Fibroblast of gingiva (primary cell): ENCODE measurements at places on chromosomes 3 and 15.

- DNase-seq, result no peak
Measured at GRCh38 chr3:148319960-148320359, 377.7 kb upstream of the AGTR1 start.

GRCh38 chr3:112817797-112818196 is 28.9 kb downstream of the CD200R1L start:
- DNase-seq, result no peak

- DNase-seq, result peak; percentile 76
Measured at GRCh38 chr3:141979050-141979671, 102.7 kb downstream of the ATP1B3 start.

DNA sequence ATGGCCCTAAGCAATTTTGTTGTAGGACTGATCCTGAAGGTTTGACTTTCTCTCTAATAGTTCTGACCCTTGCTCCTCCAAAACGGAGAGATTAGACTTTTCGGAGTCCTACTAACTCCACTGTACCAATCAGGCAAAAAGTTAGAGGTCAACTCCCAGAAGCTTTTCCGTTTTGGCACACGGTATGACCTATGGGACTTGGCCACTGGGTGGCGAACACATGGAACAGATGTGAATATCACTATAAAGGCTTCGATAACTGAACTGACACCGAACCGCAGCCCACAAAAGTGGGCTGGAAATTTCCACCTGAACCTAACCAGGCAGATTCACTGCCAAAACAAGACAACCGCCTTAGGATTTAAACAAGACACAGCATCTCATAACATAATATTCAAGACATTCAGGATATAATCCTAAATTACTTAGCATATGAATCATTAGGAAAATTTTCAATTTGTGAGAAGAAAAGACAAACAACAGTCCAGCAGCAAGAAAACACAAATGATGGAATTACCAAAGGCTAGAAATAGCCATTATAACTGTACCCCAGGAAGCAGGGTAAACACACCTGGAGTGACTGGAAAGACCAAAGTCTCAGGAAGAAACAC is 12.2 kb upstream of the TM2D3 start:
- DNase-seq, result no peak

DNA sequence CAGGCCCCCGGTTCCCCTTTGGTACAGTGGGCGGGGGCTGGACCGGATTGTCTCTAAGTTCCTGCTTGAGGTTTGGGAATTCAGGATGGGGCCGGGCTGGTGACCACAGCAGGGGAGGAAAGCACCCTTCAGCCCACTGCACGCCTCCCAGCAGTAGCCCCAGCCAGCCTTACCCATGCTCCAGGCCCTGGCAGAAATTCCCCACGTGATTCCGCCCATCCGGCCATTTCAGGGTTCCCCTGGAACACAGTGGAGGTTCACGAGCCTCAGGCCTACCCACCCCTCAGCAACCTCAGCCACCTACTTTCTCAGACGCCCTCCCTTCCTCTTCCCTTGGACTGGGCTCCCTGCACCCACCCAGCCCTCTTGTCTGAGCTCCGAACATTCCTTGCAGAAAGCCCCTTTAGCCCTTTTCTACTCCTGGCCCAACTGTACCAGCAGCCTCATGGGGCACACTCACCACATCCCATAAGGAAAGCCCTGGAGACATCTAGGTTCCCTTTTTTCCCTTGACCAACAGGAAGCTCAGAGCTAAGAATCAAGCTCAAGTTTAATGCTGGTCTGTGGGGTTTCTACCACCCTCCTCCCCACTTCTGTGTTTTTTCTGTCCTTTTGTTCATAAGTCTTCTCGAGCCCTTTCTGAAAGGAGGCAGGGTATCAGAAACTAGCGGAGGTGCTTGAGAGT is 11.5 kb downstream of the ALS2CL start:
- no peak for DNase-seq

DNA sequence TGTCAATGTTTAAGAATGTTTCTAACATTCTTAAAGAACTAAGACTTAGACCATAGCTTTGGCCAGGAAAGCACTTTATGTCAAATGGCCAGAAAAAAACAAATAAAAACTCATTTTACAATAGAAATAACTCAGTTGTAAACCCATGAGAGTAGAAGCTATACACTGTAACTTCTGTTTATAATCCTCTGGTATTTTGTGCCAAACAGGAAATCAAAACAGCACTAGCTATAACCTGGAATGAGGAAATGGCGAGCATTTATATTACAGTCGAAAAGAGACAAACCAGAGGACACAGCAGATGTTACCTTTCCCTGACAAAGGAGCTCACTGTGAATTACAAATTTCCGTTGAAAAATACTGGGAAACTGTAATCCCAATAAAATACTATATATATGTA is 10.3 kb downstream of the GK5 start:
- peak; percentile 8 for DNase-seq

DNA sequence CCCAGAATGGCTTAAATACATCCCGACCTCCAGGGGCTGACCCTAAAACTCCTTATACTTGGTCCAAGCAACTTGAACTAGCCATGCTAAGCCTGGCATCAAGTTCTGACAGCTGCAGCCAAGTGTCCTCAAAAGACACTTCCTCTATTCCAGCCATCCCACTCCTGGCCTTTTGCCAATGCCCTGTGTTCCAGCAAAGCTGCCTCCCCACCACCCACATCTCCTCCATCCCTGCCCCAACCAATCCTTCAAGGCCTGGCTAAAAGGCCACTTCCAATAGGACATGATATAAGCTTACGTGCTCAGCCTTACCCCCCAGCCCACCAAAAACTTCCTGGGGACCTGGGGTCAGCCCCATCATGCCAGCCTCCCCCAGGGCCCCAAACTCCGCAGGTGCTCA is 40.9 kb downstream of the SEMA3G start:
- DNase-seq, result no peak

DNA sequence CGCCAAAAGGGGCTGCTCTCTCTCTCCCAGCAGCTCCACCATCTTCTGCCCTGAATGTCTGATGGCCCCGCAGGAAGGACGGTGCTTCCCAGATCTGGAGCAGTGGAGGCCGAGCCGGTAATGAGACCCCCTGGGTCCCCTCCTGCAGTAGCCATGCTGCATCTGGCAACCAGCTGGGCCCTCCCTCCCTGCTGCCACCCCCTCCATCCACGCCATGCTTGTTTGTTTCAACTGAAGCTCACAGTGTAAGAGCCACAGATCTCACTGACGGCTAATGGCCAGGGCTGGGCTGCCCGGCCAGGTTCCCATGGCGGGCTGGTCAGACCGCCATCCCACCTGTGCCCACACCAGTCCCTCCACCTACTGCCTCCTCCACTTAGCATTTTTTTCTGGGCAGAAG is 260.8 kb downstream of the UACA start:
- no peak for DNase-seq

- DNase-seq, result peak; percentile 89
Measured at GRCh38 chr15:81184188-81184587, 12.5 kb upstream of the IL16 start.

- DNase-seq, result no peak
Measured at GRCh38 chr3:196872316-196872715, 4.6 kb downstream of the SENP5 start.

DNA sequence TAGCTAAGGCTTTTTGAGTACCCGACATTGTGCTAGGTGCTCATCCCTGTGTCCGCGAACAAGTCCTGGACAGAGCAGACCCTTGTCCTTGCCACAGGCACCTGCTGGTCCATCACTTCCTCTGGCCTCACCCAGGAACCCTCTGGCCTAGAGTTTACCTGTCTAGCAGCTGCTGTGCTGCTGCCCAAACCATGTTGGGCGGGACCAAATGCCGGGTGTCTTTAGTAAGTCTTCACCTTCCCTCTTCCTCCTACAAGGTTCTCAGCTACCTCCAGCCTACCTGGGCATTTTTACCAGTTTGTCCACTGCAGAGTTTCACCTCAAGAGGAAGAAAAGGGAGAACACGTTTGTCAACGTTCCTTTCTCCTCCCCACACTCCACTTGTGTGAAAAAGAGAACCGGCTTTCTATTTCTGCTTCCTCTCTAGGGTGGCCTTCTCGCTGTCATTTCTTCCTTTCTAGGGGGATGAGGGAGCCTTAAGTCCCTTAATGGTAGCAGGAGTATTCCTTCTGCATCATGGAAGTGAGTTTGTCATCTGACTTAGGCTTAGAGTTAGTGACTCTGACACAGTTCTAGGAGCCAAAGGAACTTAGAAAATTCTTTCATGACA is 80.4 kb upstream of the GCNT3 start:
- DNase-seq, result no peak

- peak; percentile 95 for DNase-seq
Measured at GRCh38 chr3:184298759-184299487, at the start of gene PSMD2. TSS of gene PSMD2 (plus strand) at chr3:184299241. CDS start at chr3:184299267, 26 bp downstream.

DNA sequence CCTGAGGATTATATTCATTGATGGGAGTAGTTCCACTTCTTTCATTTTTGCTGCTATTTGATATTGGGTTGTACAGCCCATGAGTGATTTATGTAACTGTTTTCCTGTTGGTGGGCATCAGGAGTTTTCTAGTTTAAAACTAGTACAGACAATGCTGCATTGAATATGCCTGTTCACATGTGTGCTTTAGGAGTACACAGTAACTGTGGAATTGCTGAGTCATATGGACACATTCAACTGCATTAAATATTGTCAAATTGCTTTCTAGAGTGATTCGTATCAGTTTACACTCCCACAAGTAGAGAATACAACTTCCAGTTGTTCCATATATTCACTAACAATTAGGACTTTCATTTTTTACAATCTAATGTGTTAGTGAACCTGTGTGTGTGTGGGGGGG is 59.8 kb upstream of the THSD4 start:
- DNase-seq, result peak; percentile 30

- no peak for DNase-seq
Measured at GRCh38 chr15:81280696-81281455, 43.1 kb downstream of the STARD5 start.

- DNase-seq, result no peak
Measured at GRCh38 chr3:172034786-172035685, 4.3 kb upstream of the FNDC3B start.
